Breast epithelium (tissue), 4 donors: ENCODE measurements at places on chromosomes 13 and 19. TPM values are rescaled to one million over a fixed set of nuclear protein-coding genes. Genes with fewer than 3 reads are reported as not detected.

DNA sequence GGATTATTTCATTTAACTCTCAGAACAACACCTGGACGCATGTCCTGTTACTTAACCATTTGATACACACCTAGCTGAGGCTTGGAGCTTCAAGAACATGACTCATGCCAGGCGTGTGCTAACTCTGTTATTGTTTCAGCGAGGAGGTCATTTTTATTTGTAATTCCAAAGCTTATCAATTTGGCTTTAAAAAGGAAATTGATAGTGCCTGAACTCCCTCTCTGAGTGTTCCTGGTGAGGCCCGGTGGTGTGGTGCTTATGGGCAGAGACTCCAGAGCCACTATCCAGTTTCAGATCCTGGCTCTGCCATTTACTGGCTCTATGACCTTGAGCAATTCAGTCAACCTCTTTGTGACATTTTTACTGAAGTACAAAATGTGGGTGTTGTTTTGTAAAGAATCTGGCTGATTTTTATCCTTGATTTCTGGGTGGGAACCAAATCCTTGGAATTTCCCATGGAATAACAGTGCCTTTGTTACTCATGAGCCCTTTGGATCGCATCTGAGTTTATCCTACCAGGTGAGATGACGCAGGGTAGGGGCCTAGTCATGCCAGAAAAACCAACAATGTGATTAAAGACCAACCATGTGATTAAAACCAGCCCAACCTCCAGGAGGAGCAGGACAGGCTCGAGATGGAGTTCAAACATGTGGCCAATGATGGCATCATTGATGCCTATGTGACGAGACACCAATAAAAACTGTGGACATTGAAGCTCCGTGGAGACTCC lies 198.8 kb downstream of the MYO16 start:
- H3K4me3 ChIP-seq = no peak overlapping the region
- no peak for DNase-seq
- no peak overlapping the region for H3K27ac ChIP-seq
- H3K4me1 ChIP-seq = no peaks in the 10 kb centered on the region
- H3K36me3 ChIP-seq = no peaks in the 10 kb centered on the region
- no peaks in the 10 kb centered on the region for H3K27me3 ChIP-seq

GRCh38 chr13:49935171-49936074 lies 717 bp downstream of the SPRYD7 start:
- H3K4me1 ChIP-seq = no peaks in the 10 kb centered on the region
- H3K4me3 ChIP-seq = peak overlapping the region; percentile 97
- DNase-seq = peak; percentile 51
- peak overlapping the region; percentile 81 for H3K27ac ChIP-seq
- H3K27me3 ChIP-seq = no peaks in the 10 kb centered on the region
- no peaks in the 10 kb centered on the region for H3K36me3 ChIP-seq

DNA sequence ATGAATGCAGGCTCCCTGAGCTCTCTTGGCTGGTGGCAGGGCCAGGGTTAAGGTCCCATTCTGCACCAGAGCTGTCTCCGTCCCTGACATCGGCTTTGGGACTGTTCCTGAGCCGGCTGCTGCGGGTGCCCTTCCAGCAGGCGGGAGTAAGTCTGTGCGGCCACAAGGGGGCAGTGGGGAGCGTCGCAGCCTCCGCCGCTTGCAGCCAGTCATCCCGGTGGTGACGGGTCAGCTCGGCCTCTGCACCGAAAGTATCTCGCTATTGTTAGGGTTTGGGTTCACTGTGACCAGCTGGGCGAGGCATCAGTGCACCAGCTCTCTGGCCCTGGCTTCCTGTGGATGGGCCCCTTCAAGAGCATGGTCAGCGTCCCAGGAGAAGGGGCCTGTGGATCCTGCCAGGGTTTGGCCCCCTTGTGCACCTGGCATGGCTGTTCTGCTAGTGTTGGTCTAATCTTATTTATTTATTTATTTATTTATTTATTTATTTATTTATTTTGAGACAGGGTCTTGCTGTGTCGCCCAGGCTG lies 15.1 kb downstream of the NDUFB7 start:
- H3K36me3 ChIP-seq = no peaks in the 10 kb centered on the region
- H3K27me3 ChIP-seq = no peaks in the 10 kb centered on the region
- H3K4me1 ChIP-seq = peaks cover 33% of the 10 kb centered on the region

GRCh38 chr13:37899753-37900152 lies 30.2 kb upstream of the TRPC4 start:
- DNase-seq = no peak
- H3K4me3 ChIP-seq = no peak overlapping the region
- no peak overlapping the region for H3K27ac ChIP-seq

- H3K27me3 ChIP-seq = no peaks in the 10 kb centered on the region
- no peaks in the 10 kb centered on the region for H3K4me1 ChIP-seq
- no peak overlapping the region for H3K27ac ChIP-seq
- H3K36me3 ChIP-seq = no peaks in the 10 kb centered on the region
- no peak overlapping the region for H3K4me3 ChIP-seq
These were observed 15.6 kb downstream of the CLDN10 start for GRCh38 chr13:95568131-95568530.

GRCh38 chr19:14542711-14543328 lies 13.4 kb downstream of the TECR start:
- no peak overlapping the region for H3K4me3 ChIP-seq
- DNase-seq = no peak
- H3K27ac ChIP-seq = no peak overlapping the region
- no peaks in the 10 kb centered on the region for H3K27me3 ChIP-seq
- no peaks in the 10 kb centered on the region for H3K36me3 ChIP-seq

GRCh38 chr19:42816894-42817293 lies 51.4 kb upstream of the PSG8 start:
- no peaks in the 10 kb centered on the region for H3K4me1 ChIP-seq
- H3K27me3 ChIP-seq = no peaks in the 10 kb centered on the region
- H3K27ac ChIP-seq = no peak overlapping the region
- H3K36me3 ChIP-seq = no peaks in the 10 kb centered on the region
- no peak for DNase-seq
- no peak overlapping the region for H3K4me3 ChIP-seq

- peaks cover 23% of the 10 kb centered on the region for H3K4me1 ChIP-seq
- H3K27ac ChIP-seq = peak overlapping the region; percentile 12
- peak; percentile 81 for DNase-seq
- H3K36me3 ChIP-seq = no peaks in the 10 kb centered on the region
- H3K27me3 ChIP-seq = no peaks in the 10 kb centered on the region
These were observed 33.6 kb upstream of the EPHX3 start for GRCh38 chr19:15265850-15266248.

TLE6 gene
- 3.2 TPM for total RNA-seq

ZNF714 gene
- 5.8 TPM for total RNA-seq

SOHLH2 gene
- not detected for total RNA-seq
